ENCODE measurements at places on chromosomes 1 and 21.

GRCh38 chr1:15405106-15405850, 4.4 kb upstream of the EFHD2 start:
- DNase-seq = no peak

DNA sequence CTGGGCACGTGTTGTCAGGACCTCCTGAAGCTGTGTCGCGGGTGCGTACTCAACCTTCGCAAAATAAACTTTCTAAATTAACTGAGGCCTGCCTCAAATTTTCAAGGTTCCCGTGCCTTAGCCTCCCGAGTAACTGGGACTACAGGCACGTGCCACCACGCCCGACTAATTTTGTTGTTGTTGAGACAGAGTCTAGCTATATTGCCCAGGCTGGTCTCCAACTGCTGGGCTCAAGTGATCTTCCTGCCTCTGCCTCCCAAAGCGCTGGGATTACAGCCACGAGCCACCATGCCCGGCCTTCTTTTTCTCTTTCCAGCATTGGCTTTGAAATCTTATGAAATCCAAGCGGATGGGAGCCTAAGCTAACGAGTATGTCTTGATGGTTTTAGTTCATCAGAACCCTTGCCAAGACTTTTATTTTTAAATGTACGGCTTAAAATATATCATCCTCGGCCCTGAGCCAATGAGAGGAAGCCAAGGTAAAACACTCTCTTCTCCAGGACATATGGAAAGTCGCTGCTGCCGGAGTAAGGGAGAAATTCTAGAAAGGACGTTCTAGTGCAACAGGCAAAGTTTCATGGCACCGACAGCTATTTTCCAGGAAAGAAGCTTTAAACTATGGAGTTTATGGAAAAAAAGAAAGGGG, 12.7 kb upstream of the ERVH48-1 start:
- no peak for DNase-seq

GRCh38 chr1:33123266-33123665, 42.3 kb downstream of the AZIN2 start:
- no peak for DNase-seq

- no peak for DNase-seq
These were observed 149.6 kb downstream of the LMO4 start for GRCh38 chr1:87478231-87478630.

Measured in MM.1S (cell line).